DMS79 treated with DMSO at 0.1 percent for 48 hours (cell line): ENCODE measurements at places on chromosomes 6 and 20.

DNA sequence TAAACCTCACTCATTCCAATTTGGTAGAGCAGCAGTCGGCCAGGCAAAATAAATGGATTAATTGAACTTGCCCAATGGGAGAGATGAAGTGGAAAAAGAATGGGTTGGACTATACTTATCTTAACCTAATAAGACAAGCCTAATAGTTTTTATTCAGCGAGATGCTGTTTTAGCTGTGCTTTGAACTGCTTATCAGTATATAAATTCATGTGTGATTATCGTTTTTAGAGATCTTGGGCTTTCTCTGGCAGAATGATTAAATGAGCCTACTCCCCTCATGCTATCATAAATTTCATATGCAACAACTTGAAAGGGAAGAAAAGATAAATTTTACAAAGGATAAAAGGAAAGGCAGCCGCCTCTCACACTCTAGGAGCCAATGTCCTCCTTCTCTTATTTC is 59.8 kb downstream of the SNAP25 start:
- DNase-seq, result no peak

GRCh38 chr20:22475662-22476061 is 108.7 kb downstream of the FOXA2 start:
- DNase-seq, result no peak

GRCh38 chr20:46875059-46875458 is 19.6 kb upstream of the EYA2 start:
- no peak for DNase-seq

- DNase-seq, result peak; percentile 62
These were observed 22.4 kb downstream of the ZNF311 start for GRCh38 chr6:28982476-28983266.

DNA sequence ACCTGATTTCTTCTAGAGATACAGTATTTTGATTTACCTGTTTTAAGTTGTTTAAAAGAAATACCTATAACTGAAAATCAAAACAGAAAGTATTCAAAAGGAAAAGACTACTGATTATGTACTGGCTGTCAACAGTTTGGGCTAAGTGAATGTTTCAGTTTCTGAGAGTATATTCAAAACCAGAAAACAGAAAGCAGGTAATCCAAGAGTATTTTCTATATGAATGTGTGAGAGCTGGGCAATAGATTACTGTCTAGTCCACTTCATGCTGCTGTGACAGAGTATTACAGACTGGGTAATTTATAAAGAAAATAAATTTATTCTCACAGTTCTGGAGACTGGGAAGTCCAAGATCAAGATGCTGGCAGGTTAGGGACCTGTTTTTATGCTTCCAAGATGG is 261.0 kb downstream of the ARHGAP18 start:
- DNase-seq, result no peak

- no peak for DNase-seq
These were observed 113.1 kb downstream of the C6orf58 start for GRCh38 chr6:127690092-127690491.

DNA sequence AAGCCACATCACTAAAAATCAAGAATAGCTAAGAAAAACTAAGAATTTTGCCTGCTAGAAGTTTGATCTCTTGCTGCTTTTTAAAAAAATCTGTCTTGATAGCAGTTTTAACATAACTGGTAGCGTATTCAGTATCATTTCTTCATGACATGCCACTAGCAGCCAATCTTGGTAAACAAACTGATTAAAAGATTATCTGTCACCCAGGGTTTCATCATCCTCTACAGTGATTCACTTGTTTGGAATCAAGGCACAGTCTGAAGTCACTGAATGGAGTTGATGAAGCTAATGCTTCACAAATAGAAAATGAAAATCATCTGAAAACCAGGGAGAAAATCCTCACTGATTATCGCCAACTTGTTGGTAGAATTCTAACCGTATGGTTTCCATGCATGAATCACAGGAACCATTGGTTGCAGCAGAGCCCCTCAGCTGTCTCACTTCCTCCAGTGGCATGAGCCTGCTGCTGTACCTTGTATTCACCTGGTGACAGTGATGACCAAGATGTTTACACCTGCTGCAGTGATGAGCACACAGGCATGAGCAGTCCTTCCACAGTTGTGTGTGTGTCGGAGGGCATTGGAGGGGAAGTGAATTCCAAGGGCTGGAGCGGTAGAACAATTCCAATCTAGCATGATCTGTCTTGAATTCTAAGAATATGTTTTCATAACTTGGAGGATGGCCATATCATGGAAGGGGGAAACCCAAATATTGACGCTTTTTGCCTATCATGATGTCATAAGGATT is 275.0 kb downstream of the KHDC1L start:
- no peak for DNase-seq

GRCh38 chr6:41942067-41942851 is 651 bp upstream of the CCND3 start:
- DNase-seq, result no peak

- DNase-seq, result no peak
These were observed 92.2 kb downstream of the UNC5CL start for GRCh38 chr6:40946738-40947301.

DNA sequence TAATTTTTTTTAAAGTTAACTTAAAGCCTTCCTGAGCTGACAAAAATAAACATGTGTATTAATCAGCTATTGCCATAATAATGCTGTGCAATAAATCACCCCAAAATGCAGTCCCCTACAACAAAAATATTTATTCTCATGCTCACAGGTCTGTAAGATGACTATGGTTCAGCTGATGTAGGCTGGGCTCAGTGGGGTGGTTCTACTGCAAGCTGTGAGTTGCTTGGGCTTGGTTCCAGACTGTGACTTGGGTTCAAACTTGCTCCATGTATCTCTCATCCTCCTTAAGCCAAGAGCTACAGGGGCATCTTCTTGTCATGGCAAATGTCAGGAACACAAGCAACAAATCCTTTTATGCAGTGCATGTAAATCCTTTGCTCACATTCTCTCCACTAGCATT is 644.3 kb downstream of the KIF16B start:
- no peak for DNase-seq

DNA sequence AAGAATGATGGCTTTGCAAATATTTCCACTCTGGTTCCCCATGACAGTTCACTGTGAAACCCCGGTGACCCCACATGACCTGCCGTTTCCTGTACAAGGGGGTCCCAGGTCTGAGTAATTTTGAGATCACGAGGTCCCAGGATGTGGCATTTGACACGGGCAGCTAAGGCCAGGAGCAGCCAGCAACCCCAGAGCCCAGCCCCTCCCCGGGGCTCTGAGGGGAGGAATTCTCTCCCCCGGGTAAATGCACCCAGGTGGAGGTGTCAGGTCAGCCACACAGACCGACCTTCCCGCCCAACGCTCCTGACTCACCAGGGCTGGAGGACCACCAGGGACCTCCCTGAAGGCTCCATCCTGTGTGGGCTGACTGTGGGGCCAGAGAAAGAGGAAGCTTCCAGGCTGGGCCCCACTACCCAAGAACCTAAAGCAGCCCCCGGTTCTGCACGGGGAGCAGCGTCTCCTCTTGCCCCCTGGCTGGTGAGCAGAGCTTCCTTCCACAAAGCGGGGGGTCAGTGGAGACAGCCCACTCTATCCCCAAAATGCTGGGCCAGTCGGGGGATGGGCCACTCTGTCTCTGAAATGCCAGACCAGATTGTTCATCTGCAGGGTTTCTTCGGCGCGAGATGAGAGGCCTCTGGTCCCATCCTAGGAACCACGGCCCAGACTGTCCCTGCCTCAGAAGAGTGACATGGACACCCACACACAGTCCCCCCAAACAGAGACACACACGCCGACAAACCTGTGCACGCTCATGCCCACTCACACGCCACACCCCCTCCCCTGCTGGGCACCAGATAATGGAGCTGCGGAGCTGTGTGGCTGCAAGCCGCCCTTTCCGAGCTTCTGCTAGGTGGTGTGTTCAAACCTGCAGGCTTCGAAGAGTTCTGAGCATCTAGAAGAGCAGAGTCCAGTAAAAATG is 23.4 kb upstream of the SLCO4A1 start:
- DNase-seq, result no peak

DNA sequence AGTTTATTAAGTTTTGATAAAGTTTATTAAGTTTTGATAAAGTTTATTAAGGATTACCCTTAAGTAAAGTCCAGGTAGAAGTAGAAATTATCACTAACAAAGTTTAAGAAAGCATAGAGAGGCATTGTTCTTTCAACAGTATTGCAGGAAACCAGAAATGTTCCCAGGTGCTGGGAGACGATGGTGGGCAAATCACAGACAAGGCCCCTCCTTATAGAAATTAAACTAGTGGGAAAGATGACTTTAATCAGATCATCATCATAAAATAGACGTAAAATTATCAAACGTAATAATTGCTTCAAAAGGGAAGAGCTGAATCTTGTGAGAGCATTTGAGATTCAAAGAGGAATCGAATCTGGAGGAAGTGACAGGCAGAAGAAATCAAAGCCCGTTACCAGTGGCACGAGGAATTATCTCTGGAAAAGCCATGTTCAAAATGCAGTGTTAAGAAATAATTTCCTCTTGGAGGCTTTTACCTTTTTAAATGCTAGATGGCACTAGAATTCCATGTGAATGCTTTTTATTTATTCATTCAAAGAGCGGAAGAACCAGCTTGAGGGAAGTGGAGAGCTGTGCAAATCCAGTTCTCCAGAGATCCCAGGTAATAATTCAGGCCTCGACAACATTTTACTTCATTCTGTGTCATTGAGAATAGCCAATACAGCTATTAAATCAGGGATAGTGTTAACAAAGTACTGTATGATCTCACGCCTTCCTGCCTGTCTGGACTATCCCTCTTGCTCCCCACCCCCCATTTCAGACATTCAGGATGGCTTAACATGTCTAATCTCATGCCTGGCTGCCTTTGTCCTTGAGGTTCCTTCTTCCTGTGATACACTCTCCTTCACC is 1.0 kb upstream of the APMAP start:
- DNase-seq, result peak; percentile 56

GRCh38 chr20:11676630-11677287 is 240.9 kb upstream of the BTBD3 start:
- DNase-seq, result no peak

GRCh38 chr6:235763-236360 is 56.4 kb upstream of the DUSP22 start:
- no peak for DNase-seq

GRCh38 chr20:1557605-1558004 is at the start of gene SIRPD:
Gene SIRPD (minus strand): TSS chr20:1557705. CDS start chr20:1557653, 52 bp downstream.
- DNase-seq, result no peak

- DNase-seq, result no peak
These were observed 15.4 kb downstream of the MOCS1 start for GRCh38 chr6:39918831-39919230.

- DNase-seq, result no peak
These were observed 335.5 kb upstream of the POU3F2 start for GRCh38 chr6:98498866-98499265.

GRCh38 chr6:14453712-14454472 is 336.3 kb downstream of the CD83 start:
- no peak for DNase-seq

- no peak for DNase-seq
These were observed 646.5 kb upstream of the EPHA7 start for GRCh38 chr6:94065707-94066337.

- DNase-seq, result peak; percentile 4
These were observed 21.7 kb downstream of the TGM6 start for GRCh38 chr20:2402271-2402980.

GRCh38 chr20:6007094-6007528 is 46.7 kb downstream of the LRRN4 start:
- no peak for DNase-seq

DNA sequence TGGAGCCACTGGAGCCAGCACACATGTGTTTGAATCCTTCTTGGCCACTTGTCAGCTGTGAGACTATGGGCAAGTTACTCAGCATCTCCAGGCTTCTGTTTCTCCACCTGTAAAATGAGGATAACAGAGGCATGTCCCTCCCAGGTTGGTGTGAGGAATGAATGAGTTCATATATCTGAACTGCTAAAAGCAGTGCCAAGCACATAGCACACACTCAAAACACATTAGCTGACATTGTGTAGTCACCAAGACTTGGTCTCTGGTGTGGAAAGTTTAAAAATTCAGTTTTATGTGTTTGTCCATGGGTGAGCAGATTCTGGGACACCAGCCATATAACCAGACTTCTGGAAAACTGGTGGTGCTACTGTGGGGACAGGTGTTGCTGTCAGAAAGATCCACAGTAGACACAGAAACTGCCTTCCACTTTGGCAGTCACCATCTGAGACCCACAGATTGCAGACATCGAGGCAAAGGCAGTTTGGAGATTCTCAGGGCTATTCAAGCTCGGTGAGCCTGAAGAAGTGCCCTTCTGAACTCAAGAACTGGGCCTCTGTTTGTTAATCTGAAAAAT is 115.8 kb downstream of the MRPL14 start:
- peak; percentile 92 for DNase-seq

DNA sequence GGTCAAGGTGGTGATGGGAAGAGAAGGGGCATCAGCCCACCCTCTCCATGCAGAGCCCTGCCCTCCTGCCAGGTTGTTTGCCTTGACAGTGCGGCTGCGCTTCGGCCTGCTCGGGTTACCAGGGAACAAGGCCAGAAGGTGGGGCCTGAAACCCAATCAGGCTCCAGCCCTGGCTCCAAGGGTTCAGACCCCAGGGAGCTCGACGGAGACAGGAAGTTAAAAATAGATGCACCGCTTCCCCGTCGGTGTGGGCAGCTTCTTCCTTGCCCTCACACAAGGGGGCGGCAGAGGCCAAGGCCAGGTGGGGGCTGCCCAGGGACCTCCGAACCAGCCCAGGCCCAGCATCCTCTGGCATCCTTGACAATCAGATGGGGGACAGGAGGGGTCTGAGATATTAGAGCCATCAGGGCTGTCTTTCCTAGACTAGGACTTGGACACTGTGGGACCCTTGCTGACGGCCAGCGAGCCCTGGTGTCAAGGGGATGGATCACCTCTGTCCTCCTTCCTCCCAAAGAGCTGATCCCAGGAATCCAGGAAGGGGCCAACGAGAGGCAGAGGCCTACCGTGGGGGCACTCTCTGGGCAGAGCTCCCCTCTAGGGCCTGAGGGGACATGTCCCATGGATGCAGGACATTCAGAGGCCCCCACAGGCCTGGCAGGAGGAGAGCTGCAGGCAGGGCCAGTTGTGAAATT is 65.2 kb downstream of the RIPOR3 start:
- no peak for DNase-seq

DNA sequence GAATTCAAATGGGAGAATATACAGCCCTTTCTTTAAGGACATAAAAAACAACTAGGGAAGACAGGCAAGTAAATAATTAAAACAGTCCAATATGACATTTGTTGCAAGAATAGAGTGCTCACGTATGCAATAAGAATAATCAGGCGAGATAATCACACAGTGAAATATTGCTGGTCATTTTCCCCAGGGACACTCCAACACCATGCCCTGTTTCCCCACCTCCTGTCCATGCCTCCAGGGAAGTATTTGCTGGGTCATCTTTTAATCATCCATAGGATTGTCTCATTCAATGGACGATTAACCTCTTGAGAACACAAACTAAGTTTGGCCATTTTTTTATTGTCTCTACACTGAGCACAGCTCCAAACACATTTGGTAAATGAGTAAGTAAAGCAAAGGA is 472.9 kb downstream of the C6orf118 start:
- DNase-seq, result no peak

- DNase-seq, result no peak
These were observed 120.2 kb upstream of the MAP3K4 start for GRCh38 chr6:160871320-160871719.

DNA sequence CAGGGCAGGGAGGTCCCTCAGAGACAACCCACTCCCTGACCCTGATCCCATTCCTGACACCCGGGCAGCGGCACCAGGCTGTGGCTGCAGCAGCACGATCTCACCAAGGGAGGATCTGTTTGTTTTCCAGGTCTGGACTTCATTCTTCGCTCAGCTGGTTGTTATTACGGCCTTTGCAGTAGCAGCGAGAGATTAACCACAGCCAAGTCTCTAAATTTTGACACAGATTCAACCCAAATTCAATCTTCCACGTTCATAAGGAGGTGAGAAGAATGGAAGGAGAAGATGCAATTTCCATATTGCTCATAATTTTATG is 91.1 kb upstream of the THBS2 start:
- DNase-seq, result no peak

GRCh38 chr6:5645328-5646290 is 361.1 kb downstream of the NRN1 start:
- peak; percentile 41 for DNase-seq
